ENCODE measurements at places on chromosomes 7 and 10. TPM values are rescaled to one million over a fixed set of nuclear protein-coding genes. Genes with fewer than 3 reads are reported as not detected.

Gene KLF14
- not detected for total RNA-seq

Gene EEPD1
- total RNA-seq, result 73.6 TPM

Gene ADRB1
- total RNA-seq, result 0.30 TPM

Gene WNT2
- total RNA-seq, result not detected

Gene DNAJC30
- 10.7 TPM for total RNA-seq

Gene GPRIN2
- total RNA-seq, result 6.3 TPM

Gene USP54
- total RNA-seq, result 17.3 TPM

Gene ACTR3C
- 23.0 TPM for total RNA-seq

Gene TSPAN13
- total RNA-seq, result 57.1 TPM

Gene MEOX2
- total RNA-seq, result not detected

Gene NKX1-2
- not detected for total RNA-seq

Gene ADAM12
- total RNA-seq, result 14.0 TPM

Gene FAM25C
- total RNA-seq, result not detected

Gene SUN3
- not detected for total RNA-seq

Gene CPEB3
- 0.09 TPM for total RNA-seq

Gene NCOA4
- 164 TPM for total RNA-seq

Gene DOCK4
- 3.5 TPM for total RNA-seq

Gene AKR1D1
- total RNA-seq, result not detected

Gene ZNF33B
- 12.7 TPM for total RNA-seq

Gene AKR1C8
- not detected for total RNA-seq

Gene TMEM176A
- total RNA-seq, result not detected

Gene MBL2
- total RNA-seq, result 0.17 TPM

Gene OR9A2
- not detected for total RNA-seq

Gene TNS3
- 50.5 TPM for total RNA-seq

Gene ICA1
- 2.1 TPM for total RNA-seq

Gene MIOS
- total RNA-seq, result 24.3 TPM

Gene TUBAL3
- total RNA-seq, result not detected

Gene POLR2J
- 53.0 TPM for total RNA-seq

Gene GSDME
- 25.5 TPM for total RNA-seq

Gene DIP2C
- total RNA-seq, result 18.5 TPM

Gene PITX3
- total RNA-seq, result not detected
